Activated effector memory CD4-positive, alpha-beta T cell treated with Interleukin-2 at 50 U/mL for 16 hours (primary cell): ENCODE measurements at places on chromosomes 11 and 22.

DNA sequence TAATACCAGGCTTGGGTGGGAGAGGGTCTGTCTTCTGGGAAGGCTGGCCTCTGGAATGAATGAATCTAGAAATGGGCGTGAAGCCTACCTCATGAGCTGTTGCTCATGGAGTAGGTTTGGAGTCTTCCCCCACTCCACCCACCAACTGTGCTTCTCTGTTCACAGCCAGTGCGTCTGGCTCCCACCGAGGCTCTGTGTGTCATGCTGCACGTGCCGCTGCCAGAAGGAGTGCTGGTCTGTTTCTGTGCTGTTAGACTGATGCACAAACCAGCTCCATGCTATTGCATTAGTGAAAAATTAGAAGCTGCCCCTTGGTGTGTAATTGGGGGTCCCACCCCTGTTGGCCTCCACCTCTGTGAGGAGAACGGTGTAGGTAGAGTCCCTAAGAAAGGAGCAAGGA is 132.3 kb upstream of the PARVA start:
- no peak for DNase-seq

DNA sequence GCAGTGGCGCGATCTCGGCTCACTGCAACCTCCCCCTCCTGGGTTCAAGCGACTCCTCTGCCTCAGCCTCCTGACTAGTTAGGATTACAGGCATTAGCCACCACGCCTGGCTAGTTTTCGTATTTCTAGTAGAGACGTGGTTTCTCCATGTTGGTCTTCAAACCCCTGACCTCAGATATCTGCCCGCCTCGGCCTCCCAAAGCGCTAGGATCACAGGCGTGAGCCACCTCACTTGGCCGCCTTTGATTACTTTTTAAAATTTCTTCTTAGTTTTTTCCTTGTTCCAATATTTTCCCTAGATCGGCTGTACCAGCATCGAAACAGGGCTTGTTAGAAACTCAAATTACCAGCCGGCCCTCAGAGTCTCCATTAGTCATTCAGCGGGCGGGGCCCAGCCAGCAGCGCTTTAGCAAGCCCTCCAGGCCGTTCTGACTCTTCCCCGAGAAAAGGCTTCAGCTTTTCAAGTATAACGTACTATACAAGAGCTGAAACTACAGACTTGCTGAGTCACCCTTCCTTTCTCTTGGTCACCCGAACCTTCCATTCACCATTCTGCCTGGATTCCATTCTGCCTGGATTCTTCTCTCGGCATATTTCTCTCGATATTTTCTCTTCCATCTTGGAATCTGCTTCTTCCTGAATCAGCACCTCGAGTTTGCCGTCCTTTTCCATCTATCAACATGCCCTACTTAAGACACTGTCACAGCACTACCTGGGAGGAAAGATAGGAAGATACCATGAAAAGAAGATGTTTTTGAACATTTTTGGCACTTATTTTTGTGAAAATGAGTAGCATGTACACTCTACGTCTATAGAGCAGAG is 6.7 kb upstream of the CAPRIN1 start:
- no peak for DNase-seq

GRCh38 chr11:23314162-23314561 is 453.9 kb upstream of the CCDC179 start:
- DNase-seq = no peak

- DNase-seq = no peak
These were observed at the start of gene MB for GRCh38 chr22:35617137-35617755. MB (minus strand) TSS chr22:35617329; CDS start chr22:35617257, 72 bp downstream.

- DNase-seq = no peak
These were observed 11.6 kb upstream of the OLFML1 start for GRCh38 chr11:7473717-7474116.

GRCh38 chr11:40425168-40425567 is 1034.3 kb downstream of the LRRC4C start:
- no peak for DNase-seq
